ENCODE measurements at places on chromosomes 2 and 18.
A peak's percentile ranks its signal among the peaks of the same experiment; 100 is the strongest.

DNA sequence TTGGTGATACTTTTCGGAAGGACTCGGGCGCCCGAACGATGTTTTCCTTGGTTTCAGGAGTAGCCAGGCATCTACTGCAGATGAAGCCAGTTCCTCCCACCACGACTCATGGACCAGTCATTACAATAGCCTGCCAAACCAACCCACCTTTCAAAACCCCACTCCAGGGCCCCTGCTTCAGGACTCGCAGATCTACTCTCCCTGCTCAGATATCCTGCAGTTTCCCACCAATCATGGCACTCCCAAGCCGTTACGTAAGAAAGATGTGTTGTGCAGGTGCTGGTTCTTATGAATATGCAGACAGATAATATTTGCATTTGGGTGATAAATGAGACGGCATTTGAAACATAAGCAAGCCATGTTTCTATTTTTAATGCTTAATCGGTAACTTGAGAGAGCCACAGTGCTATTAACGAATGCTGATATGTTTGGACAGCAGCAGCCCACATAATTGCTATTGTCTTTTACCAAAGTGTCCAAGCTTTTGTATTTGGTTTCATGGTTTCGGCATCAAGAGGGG, 3.5 kb upstream of the CYS1 start:
- peak; percentile 74 for DNase-seq

GRCh38 chr2:17375262-17375661, 143.0 kb downstream of the RAD51AP2 start:
- DNase-seq = no peak

DNA sequence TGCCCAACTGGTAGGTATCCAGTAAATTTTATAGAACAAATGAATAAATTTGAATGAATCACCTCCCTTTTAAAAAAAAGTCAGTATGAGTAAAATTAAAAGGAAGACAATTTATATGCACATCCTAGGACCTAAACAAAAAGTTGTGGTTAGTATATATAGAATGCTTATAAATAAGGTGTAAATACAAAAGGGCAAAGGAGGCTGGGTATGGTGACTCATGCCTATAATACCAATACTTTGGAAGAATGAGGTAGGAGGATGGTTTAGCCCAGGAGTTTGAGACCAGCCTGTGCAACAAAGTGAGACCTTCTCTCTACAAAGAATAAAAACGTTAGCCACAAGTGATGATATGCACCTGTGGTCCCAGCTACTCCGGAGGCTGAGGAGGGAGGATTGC, 12.8 kb downstream of the C2orf69 start:
- no peak for DNase-seq

DNA sequence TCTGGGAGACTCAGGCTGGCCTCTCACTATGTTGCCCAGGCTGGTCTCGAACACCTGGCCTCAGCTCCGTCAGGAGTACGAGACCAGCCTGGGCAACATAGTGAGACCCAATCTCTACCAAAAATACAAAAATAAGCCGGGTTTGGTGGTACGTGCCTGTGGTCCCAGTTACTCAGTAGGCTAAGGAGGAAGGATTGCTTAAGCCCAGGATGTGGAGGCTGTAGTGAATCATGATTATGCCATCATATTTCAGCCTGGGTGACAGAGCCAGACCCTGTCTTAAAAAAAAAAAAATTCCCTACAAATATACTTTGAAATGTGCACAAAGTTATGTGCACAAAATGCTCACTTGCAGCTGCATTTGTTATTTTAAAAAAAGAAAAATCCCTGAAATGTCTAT, 26.3 kb upstream of the AGAP1 start:
- DNase-seq = no peak

GRCh38 chr18:59060551-59060950, 79.1 kb upstream of the SEC11C start:
- DNase-seq = no peak

- no peak for DNase-seq
These were observed 6.8 kb upstream of the GAL3ST2 start for GRCh38 chr2:241769819-241770184.

- DNase-seq = no peak
These were observed 105.3 kb upstream of the TTN start for GRCh38 chr2:178912416-178913048.

DNA sequence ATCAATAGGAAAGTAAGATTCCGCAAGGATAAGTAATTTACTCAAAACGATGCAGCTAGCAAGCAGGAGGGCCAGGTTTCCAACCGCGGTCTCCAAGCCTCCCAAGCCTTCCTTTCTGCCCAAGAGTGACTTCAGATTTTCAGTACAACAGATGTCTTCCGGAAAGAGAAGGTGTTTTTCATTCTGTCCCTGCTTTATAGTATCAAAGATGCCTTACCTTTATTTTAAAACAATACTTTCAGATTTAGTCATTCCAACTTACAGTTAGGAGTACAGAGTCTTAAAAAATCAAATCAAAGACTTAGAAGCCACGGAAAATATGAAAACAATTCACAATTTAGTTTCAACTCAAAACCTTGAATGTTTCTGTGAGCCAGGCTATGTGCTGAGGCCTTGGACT, 43.6 kb downstream of the CYB5A start:
- no peak for DNase-seq

DNA sequence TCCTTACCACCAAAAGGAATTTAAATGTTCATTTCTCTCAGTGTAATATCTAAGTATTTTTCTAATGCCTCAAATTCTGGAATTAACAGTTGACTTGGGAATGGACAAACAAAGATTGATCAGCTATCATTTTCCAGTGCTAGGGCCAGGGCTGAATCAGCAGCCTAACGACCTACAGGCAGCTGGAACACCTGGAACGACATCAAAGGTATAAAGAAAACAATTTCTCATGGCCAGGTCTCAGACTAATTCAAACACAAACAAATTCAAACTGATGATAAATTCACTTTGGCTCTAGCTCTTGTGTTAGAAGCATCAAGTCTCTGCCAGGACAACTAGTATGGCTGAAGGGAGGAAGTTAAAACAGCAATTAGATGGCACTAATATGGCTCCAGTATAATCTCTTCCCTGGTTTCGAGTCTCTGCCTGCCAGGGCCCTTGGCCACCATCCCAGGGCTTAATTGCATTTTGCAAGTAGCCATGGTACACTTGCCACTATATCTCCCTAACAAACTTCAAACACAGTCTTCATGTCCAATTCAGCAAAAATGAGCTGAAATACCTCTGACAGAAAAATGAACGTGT, 70.2 kb upstream of the FSHR start:
- DNase-seq = no peak

GRCh38 chr18:9741793-9742523, 33.9 kb downstream of the RAB31 start:
- DNase-seq = no peak

DNA sequence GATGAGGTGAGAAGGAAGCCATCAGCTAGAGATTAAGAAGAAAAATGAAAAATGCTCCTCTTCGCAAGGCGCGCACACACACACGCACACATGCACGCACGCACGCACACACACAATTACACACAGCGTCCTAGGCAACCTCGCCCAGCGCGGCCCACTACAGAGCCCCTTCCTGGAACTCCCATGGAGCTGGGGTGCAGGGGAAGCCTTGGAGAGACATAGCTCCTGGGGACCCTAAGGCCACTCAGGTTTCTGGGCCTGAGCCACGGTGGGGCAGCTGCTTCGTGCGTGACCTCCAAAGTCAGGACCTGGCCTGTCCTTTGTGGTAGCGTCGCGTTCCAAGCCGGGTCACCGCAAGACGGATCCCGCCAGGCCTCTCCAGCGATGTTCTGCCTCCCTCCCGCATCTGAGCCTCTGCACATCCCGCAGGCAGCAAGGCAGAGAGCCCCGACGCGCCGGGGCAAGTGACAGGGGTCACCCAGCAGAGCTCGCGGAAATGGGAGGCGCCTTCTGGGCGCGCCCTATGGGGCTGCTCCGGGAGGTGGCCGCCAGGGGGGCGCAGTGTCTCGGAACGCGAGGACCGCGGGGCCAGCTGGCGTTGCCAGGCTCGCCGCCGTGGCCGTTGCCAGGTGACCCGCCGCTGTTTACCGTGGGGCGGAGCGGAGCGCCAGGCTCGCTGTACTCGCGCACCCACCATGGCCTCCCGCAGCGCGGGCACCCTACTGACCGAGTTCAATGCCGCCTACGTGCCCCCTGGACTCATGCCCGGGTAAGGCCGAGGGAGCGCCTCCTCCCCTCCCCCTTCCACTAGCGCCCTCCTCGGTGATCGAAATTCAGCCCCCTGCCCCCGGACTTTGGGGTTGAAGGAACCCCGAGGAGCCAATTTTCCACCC, 79.0 kb downstream of the CIB4 start:
- peak; percentile 38 for DNase-seq

- no peak for DNase-seq
These were observed 1080.2 kb downstream of the SUCLG1 start for GRCh38 chr2:83378921-83379320.

GRCh38 chr18:56538746-56539145, 99.6 kb downstream of the TXNL1 start:
- DNase-seq = no peak

DNA sequence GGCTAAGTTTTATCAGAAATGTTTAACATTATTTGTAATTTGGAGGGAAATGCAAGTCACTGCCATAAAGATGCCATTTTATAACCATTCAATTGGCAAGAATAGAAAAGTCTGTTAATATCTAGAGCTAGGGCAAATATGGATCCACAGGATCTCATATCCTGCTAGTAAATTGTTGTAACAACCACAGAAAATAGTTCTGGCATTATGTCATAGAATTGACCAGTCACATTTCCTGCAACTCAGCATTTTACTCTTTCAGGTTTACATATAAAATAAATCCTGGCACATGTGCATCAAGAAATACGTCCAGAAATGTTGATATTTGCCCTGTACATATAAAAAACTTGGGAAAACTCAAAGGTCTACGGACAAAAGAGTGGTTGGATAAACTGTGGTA, 32.9 kb downstream of the OSBPL6 start:
- no peak for DNase-seq

- no peak for DNase-seq
These were observed 76.6 kb downstream of the CCDC85A start for GRCh38 chr2:56260415-56260814.

GRCh38 chr2:212940816-212941215, 210.6 kb downstream of the IKZF2 start:
- DNase-seq = no peak

- DNase-seq = no peak
These were observed 37.0 kb upstream of the FOSL2 start for GRCh38 chr2:28355521-28356094.

GRCh38 chr2:164840930-164841718, 499 bp downstream of the COBLL1 start:
- DNase-seq = peak; percentile 81

GRCh38 chr18:8468191-8468590, 141.0 kb upstream of the RAB12 start:
- no peak for DNase-seq

GRCh38 chr2:144522176-144522896, 2.4 kb upstream of the ZEB2 start:
- DNase-seq = no peak

GRCh38 chr2:193695367-193695766, 1500.6 kb upstream of the TMEFF2 start:
- DNase-seq = no peak

DNA sequence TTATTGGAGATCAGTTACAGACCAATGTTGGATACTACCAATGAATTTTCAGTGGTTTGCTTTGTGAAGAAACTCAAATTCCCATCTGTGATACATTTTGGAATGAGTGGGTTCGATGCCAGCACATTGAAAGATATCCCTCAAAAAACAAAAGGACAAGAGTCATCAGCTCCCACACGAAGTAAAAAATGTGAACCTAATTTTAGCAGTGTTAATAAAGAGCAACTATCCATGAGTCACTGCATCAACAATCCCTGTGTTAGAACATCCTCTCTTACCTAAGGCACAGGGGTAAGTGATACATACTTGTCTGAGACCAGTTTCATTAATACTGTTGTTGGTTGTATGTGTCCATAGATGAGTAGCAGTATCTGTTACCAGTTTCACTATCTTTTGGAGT, 551.8 kb upstream of the SOX11 start:
- no peak for DNase-seq

DNA sequence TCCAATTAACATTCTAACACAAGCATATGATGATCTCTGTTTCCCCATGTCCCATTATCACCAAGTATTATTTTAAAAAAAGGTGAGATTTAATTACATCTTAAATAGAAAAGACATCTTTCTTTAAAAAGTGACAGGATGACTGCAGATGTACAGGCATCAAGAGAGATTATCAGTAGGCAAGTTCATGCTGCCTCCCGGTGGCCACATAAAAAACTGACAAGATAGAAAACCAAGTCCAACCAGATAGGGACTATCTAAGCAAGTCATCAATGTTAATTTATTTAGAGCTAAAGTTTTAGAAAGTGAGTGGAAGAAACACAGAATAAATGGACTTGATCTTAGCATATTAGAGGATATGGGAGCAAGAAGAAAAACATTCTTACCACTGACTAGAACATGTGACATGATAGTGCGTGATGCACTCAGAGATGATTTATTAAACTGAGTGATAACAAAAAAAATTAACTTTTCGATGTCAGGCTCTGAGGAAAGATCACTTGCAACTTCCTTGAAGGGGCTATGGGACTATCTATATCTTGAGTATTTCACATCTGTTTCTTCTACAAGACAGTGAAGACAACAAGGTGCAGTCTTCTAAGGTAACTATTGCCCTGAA, 5.4 kb upstream of the TDRD15 start:
- peak; percentile 4 for DNase-seq

DNA sequence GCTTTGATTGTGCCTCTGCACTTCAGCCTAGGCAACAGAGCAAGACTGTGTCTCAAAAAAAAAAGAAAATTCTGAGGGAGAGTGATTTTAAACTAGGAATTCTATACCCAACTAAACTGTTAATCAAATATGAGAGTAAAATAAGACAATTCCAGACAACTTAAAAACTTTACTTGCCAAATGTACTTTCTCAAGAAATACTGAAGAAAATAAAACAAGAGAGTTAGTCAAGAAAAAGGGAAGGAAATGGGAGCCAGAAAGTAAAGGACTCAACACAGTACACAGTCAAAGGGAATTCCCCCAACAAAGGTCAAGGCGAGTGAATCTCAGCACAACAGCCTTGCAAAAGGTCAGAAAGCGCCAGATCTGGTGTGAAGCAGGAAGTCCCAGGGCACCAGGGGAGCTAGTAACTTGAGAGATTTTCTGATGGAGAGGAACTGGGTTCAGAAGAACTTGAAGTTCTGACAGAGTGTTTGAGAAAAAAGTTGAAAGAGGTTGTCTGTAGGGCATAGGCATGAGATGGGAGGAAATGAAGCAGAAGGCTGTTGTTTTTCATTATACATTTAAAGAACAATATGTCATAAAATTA, 22.6 kb upstream of the TBC1D8 start:
- DNase-seq = no peak

- no peak for DNase-seq
These were observed 45.5 kb upstream of the FZD5 start for GRCh38 chr2:207815254-207815653.

- DNase-seq = no peak
These were observed 127.0 kb upstream of the KLHL14 start for GRCh38 chr18:32899819-32900218.

- DNase-seq = peak; percentile 10
These were observed 59.9 kb upstream of the REG3A start for GRCh38 chr2:79219383-79219988.

- DNase-seq = no peak
These were observed 196.1 kb downstream of the BABAM2 start for GRCh38 chr2:28086611-28087010.
